ENCODE measurements at places on chromosomes 1 and 21.
A peak's percentile ranks its signal among the peaks of the same experiment; 100 is the strongest.

DNA sequence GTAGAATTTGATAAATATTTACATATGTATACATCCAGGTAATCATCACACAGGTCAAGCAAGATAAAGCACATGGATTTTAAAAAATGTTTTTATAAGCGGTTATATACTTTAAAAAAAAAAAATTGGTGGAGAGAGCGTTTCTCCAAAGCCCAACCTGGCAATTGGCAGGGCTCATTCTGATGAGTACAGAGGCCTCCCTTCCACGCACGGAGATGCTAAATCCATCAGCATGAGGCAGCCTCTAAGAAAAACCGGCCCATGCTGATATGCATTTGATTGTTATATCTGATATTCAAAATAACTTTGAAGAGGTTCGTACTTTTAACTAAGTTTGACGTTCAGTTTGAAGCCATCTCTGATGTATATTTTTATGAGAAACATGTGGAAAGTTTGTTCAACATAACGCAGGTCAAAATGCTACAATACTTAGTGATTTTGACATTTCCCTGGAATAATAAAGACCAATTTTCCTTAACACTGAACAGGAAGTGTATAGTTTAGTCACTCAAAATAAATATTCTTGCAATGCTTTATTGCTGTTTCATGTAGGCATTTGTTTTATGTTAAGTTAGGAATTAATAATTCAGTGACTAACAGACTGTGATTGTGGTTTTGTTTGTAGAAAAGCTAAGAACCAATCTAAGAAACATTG lies 151.7 kb downstream of the NR5A2 start:
- DNase-seq: no peak

GRCh38 chr1:170714163-170714562 lies 50.2 kb downstream of the PRRX1 start:
- DNase-seq: no peak

- no peak for DNase-seq
Measured at GRCh38 chr1:89381618-89382017, 17.8 kb downstream of the GBP6 start.

GRCh38 chr21:41741253-41742072 lies 25.4 kb downstream of the RIPK4 start:
- no peak for DNase-seq

DNA sequence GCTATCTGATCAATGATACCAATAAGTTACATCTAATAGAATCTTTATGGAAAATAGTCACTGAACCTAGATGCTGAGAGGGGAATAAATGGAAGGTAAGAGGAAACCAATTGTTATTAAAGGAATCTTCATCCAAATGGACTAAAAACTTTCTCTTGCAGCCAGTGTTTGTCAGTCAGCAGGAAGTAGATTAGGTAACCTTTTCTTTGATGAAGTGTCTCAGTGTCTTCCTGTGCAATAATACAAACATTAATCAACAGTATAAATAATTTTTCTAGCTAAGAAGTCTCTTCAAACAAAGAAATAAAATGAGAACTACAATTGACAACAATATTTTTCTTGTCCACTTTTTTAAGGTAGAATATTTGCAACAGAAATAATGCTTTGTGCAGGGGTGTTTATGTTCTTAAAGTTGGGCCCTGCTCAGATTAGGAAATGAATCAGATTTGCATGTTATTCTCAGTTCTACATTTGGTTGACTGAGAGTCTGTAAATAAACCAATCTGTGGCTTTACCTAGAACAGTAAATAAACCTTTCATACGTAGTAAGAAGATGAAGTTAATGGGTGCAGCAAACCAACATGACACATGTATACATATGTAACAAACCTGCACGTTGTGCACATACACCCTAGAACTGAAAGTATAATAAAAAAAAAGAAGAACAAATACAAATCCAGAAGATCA lies 391.4 kb downstream of the MRPL39 start:
- DNase-seq: no peak

GRCh38 chr1:57951390-57951789 lies 527.5 kb upstream of the DAB1 start:
- DNase-seq: no peak

GRCh38 chr1:214008791-214009422 lies 21.1 kb downstream of the PROX1 start:
- no peak for DNase-seq

DNA sequence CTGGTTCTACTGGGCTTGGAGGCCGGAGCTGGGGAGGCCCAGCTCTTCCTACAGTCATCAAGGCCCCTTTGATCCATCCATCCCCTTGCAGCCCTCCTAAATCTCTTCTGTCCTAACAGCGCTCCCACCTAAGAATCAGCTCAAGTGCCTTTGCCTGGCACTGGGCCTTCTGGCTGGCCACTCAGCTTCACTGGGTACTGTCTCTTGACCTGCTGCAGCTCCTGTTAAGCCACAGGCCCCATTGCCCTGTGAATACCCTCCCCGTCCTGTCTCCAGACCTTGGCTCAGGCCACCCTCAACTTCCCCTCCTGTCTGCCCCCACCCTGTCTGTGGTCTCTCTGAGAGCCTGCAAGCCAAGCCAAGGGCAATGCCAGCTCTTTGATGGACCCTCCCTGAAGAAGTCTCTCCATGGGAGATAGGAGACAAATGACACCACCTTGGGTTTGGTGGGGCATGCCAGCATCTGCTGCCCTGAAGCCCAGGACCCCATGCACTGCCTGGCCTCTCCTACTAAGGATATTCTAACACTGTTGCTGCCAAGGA lies 27.3 kb downstream of the FAM151A start:
- DNase-seq: no peak

DNA sequence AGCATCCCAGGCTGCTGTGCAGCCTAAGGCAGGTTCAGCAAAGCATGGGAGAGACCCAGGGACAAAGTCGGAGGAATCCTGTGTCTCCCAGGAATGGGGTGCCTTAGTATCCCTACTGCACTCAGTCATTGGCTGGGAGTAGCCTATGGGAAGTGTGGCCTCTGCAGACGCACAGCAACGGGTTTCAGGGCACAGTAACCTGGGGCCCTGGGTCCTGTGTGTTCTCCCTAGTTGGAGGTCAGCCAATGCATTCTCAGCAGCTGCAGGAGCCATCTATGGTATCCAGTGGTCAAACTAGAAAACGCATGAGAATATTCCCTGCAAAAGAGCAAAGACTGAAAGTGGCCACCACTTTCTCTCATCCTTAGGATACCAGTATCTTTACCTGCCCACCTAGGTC lies 13.7 kb upstream of the C1orf21 start:
- DNase-seq: no peak

- DNase-seq: no peak
Measured at GRCh38 chr1:112034277-112034676, 44.8 kb upstream of the KCND3 start.

DNA sequence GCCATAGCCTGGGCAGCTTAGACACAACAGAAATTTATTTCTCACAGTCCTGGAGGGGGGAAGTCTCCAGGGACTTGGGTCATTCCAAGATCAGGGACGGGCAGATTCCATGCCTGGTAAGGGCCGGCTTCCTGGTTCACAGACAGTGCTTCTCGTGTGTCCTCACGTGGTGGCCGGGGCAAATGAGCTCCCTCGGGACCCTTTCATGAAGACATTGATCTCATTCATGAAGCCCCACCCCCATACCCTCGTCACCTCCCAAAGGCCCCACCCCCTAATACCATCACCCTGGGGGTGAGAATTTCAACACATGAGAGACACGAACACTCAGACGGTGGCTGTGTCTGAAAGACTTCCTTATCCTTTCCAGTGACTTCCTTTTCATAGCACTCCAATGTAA lies 51.5 kb downstream of the ACOT7 start:
- DNase-seq: no peak

- no peak for DNase-seq
Measured at GRCh38 chr1:116510361-116510760, 60.5 kb downstream of the CD58 start.

DNA sequence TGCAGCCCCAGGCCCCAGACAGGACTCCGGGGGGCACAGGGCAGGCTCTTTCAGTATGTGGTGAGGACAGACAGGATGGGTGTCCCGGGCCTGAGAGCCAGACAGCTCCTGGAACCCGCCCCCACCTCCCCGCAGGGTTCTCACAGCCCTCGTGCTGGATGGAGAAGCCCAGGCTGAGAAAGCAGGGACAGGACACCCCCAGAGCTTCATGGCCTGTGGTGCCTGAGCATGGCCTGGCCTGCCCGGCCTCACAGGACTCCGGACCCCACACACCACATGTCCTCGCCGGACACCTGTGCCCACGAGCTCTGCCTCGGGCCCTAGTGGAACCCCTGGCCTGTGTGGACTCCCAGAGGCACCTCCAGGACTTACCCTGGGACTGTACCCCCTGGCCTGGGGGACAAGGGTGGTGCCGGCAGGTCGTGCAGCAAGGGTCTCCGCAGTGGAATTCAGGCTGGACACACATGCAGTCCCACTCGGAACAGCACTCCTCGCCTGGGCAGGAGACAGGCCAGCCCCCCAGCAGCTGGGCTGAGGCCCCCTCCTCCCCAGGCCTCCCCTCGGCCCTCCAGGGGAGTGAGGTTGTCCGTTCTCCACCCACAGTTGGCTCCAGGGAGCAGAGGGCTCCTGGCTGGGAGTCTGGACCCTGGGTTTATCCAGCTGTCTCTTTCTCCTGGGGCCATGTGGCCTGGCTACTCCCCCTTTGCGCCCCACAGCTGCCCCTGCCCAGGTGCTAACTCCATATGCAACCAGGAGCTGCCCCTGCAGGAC lies 1.2 kb downstream of the TNFRSF18 start:
- DNase-seq: no peak

- DNase-seq: no peak
Measured at GRCh38 chr1:222618880-222619596, 1.1 kb downstream of the MIA3 start.

DNA sequence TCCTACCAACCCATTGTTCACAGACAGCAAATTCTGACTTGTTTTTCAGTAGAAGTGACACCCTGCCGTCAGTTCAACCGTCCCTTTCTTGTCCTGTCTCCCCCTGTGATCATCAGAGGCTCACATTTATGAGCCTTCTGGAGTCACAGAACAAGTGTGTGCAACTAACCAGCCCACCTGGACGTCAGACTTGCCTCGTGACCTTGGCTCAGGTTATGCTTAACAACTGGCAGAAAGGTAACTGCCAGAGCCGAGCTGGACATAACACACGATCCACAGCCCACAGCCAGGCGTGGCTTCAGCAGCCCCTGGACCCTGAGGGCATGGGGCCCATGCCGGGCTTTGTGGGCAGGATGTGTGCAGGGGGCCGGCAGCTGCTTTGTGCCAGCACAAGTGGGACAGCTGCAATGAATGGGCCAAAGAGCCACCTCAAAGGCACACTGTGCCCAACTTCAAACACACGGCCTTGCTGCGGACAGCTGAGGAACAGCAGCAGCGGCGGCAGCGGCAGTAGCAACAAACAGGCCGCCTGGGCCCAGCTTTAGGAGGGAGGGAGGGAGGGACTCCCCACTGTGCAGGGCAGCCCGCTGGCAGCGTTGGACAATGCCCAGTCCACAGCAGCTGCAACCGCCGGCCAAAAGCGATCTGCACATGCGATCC lies 103.9 kb downstream of the ZBTB18 start:
- no peak for DNase-seq

DNA sequence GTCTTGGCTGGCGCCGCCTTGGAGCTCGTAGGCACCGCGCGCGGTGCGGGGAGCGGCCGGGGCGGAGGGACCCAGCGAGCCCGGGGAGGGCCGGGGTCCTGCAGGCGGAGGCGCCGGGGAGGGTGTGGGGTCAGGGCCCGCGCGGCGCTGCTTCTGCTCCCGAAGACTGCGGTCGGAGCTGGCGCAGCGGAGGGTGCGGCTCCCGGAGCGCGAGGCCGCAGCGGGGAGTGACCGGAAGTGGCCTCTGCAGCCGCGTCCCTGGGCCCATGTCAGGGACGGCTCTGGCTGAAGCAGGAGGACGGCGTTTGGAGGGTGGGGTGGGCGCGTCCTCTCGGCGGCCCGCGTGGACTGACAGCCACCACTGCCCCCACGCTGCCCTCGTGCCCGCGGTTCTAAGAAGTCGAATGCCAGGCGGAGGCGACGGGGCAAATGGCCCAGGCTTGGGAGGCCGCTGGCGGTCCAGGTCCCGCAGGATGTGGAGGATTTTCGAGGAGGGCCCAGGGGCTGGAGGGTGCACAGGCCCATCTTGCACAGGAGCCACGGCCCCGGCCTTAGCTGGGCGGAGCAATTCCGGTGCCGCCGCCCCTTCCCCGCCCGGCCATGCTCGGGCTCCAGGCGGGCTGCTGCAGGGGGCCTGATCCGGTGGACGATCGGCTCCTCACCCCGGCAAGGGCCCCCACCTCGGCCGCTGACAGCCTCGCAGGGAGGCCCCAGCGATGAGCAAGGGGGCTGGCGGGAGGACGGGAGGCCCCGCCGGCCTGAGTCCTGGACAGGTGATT lies 7.7 kb upstream of the ZNF669 start:
- DNase-seq: no peak

DNA sequence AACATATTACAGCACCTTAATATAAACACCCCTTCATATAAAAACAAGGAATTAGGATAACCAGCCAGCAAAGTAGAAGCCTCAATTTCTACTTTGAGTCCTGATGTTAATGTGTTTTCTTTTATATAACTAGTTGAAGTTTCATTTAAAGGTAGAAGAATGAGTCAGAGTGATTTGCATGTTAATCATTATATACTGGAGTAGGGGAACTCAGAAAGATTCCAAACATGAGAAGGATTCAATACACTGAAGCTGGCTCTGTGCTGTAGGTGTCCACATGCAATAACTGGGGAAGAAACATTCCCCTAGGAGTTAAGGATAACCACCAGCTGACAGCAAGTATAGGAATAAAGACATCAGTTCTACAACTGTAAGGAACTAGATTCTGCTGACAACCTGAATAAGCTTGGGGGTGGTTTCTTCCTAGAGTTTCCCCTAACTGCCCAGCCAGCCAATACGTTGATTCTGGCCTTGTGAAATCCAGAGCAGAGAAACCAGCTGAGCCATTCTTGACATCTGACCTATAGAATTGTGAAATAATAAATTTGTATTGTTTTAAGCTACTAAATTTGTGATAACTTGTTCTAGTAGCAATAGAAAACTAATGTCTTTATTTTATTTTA lies 33.4 kb upstream of the RNPC3 start:
- no peak for DNase-seq

DNA sequence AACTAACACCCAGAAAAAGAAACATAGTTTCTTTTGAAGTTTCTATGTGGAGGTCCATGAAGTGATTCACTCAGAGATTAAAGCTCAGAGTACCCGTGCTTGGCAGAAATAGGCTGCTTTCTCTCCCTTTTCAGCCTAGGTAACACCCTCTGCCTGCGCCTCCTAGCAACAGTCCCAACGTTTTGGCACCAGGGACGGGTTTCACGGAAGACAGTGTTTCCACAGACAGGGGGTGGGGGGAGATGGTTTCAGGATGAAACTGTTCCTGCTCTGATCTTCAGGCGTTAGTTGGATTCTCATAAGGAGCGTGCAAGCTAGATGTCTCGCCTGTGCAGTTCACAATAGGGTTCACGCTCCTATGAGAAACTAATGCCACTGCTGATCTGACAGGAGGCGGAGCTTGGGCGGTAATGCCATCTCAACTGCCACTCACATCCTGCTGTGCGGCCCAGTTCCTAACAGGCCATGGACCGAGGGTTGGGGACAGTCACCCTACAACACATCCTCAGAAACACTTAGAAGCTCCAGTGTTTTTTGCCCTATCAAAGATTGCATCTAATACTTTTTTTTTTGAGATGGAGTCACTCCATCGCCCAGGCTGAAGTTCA lies 53.2 kb downstream of the CHML start:
- no peak for DNase-seq

GRCh38 chr21:45470087-45470515 lies 65.1 kb downstream of the COL18A1 start:
- DNase-seq: peak; percentile 27

- DNase-seq: no peak
Measured at GRCh38 chr1:3623441-3624199, 1.2 kb upstream of the TPRG1L start.

- no peak for DNase-seq
Measured at GRCh38 chr1:29292344-29292743, 56.0 kb downstream of the PTPRU start.
